ENCODE measurements at places on chromosomes 3 and 15.

DNA sequence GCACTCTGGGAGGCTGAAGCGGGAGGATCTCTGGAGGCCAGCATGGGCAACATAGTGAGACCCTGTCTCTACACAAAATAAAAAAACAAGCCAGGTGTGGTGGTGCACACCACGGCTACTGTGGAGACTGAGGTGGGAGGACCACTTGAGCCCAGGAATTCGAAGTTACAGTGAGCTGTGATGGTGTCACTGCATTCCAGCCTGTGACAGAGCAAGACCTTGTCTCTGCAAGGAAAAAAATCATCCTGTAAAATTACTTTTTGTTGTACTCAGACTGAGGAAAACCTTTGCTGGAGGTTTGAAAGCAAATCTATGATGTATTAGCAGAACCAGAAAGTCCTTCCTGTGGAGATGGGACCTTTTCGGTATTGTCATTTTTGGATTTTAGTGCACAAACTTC lies 63.3 kb downstream of the ATP1B3 start:
- no peak for DNase-seq

DNA sequence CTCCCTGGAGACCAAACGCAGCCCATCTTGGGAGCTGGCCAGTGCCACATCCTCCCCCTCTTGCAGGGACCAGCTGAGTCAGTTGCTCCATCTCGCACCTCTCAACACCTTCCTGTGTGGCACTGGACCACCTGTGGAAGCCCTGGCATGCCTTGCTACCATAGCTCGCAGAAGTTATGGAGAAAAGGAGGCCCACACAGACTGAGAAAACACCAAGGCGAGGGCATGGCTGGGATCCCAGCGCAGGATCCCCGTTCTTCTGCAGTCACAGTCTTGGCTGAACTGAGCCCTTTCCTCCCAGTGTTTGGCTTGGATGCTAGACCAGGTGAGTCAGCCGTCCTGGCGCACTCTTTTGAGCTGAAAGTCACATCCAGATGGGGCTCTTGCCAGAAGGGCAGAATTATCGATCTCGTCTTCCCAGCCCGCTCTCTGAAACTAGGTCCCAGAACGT lies 46.9 kb downstream of the CHRD start:
- no peak for DNase-seq

DNA sequence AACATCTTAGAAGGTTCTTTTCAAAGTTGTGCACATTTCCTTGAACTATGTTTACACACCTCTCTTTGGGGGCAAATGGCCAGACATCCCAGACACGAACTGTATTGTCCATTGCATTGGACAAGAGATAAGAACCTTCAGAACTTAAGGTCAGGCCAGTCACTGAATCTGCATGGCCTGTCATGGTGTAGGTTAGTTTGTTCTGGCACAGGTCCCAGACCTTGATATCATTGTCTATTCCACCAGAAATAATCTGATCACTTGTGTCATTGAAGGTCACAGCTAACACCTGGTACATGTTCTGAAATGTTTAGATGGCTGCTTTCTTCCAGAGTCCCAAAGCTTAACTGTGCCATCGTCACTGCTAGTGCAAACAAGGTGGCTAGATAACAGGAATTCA lies 55.7 kb downstream of the KCNAB1 start:
- DNase-seq = no peak

DNA sequence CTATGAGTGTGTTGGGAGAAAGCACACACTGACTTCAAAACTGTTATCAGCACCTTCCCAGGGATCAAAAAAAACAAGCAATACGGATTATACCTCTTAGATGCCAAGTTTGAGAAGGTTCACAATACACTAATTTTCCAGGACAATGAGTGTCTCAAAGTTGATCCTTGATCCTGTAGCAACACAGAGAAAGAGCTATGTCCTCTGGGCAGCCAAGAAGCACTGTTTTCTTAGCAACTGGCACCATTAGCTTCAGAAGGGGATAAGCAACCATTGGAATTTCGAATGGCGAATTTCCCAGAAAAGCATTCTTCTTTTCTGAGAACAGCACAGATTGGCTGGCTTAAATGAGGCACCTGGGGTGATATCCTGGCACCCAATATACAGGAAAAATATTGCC lies 270.3 kb upstream of the RORA start:
- no peak for DNase-seq

- DNase-seq = no peak
Measured at GRCh38 chr15:26232691-26233090, 369.6 kb upstream of the ATP10A start.

- no peak for DNase-seq
Measured at GRCh38 chr3:189340680-189341460, 169.1 kb downstream of the TPRG1 start.

- no peak for DNase-seq
Measured at GRCh38 chr15:49815526-49815925, 194.7 kb downstream of the DTWD1 start.

- DNase-seq = no peak
Measured at GRCh38 chr3:187456250-187456649, 88.1 kb downstream of the RTP4 start.

DNA sequence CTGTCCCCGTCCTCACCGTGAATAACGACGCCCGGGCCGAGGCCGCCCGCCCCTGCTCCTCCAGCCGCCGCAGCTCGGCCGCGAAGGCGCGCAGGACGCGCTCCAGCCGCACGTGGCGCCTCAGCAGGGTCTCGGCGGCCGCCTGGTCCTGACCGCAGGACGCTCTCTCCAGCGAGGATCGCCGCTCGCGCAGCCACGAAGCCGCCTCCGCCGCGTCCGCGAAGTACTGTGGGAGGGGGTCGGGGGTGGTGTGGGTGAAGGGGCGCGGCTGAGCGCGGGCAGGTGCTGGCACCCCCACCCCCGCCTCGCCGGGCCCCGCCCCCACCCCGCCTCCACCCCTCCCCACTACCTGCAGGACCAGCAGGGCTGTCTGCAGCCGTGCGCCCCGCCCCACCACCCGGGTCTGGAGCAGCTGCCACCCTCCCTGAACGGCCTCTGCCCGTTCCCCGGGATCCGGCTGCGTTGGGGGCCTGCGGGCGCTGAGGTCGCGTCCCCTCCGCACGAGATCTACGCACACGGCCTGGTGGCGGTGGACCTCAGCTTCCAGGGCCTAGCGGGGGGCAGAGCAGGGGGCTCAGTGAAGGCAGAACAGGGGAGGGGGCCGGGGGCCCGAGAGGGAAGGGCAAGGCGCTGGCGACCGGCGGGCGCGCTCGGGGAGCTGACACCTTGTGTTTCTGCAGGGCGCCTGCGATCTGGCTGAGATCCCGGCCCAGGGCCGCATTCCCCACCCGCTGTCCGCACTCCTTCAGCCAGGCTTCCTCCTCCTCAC lies 11.7 kb downstream of the SPTBN5 start:
- no peak for DNase-seq

GRCh38 chr3:15794303-15794771 lies 3.4 kb downstream of the ANKRD28 start:
- DNase-seq = no peak

GRCh38 chr3:150074697-150075416 lies 104.2 kb upstream of the PFN2 start:
- no peak for DNase-seq

GRCh38 chr3:177131927-177132636 lies 65.2 kb downstream of the TBL1XR1 start:
- DNase-seq = no peak

DNA sequence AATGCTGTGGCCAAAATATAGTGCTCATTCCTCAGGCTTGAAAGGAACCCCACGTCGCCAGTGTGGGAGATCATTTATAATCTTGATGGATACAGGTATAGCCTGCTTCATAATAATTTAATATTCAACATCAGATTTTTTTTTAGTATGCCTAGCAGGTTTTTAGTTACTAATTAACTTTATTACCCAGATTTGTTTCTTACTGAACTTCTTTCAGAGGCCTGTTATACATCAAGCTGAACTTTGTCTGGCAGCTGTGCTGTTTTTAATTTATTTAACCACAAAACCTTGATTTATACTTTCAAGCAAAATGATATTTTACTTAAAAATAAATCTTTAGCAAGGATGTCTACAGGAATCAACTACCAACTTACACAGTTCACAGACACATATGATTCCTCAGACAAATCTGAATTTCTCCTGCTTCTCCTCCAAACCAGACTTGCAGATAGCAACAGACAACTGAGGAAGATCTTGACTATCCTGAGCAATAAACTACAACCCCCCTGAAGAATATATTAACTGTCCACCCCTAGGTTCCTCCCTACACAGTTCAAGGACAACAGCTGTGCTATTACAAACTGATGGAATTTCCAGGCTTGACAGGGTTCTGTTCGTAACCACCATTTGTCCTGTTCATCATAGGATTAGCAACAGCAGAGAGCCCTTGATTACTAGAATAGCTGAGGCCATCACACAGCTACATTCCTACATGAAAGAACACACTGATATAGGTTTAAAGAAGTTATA lies 610 bp downstream of the MAP4 start:
- DNase-seq = no peak

GRCh38 chr3:42975456-42975855 lies 3.7 kb upstream of the GASK1A start:
- DNase-seq = no peak

GRCh38 chr3:140602781-140603180 lies 75.1 kb upstream of the TRIM42 start:
- DNase-seq = no peak

- no peak for DNase-seq
Measured at GRCh38 chr3:139120086-139121056, 75.7 kb upstream of the PRR23C start.

DNA sequence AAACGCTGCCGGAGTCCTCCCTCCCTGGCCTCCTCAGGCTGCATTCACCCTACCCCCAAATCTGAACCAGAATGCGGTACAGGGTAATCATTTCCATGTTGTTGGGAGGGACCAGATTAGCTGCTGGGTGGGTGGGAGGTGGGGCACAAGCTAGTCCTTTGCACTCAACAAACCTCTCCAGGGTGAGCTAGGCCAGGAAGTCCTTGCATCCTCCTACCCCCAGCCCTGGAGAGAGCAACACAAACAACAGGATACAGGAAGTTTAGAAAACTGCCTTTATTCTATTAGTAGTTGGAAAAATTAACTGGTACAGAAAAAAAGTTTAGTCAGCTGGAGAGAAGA lies 702 bp upstream of the GPX1 start:
- DNase-seq = no peak

DNA sequence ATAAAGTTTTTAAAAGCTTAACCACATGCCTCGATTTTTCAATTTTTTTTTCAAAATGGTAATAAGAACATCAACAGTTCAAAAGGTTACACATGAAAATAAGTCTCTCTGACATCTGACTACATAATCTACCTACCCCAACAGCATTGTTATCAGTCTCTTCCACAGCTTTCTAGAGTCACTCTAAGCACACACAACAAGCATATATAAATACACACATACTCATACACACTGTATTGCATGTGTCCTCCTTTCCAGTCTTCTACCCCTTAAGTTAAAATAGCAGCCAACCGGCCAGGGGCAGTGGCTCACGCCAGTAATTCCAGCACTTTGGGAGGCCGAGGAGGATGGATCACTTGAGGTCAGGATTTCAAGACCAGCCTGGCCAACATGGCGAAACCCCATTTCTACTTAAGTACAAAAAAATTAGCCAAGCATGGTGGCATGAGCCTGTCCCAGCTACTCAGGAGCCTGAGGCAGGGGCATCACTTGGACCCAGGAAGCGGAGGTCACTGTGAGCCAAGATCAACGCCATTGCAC lies 12.2 kb downstream of the TBL1XR1 start:
- DNase-seq = no peak

DNA sequence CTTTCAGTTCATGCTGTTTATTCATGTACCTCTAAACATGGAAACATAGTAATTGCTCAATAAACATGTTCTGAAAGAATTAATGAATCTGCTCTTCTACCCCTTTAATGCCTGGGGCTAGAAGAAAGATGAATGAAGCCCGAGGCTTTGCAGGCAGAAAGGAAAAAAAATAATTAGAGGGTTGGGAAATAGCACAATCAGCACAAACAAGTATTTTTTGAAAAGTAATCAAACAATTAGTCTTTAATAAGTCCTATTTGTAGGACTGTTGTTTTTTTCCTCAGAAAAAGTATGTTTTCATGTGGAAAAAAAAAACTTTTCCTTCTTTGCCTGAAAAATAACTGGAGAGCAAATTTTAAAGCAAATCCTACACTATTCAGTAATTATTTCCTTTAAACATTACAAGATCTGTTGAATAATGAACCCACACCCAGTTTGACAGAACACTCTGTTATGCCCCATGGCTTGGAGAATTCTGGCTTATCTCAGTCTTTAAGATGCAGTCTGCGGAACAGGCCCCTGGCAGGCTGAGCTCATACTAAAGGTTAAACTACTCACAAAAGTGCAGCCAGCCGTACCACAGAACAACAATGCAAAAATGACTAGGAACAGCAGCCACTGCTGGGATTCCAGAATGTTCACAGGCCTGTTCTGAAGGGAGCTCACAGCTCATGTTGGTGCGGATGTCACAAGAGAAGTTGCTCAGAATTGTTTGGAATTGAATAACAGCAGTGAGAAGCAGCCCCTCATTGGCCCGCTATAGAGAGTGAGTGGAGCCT lies 79.2 kb downstream of the ABI3BP start:
- DNase-seq = peak; percentile 83

DNA sequence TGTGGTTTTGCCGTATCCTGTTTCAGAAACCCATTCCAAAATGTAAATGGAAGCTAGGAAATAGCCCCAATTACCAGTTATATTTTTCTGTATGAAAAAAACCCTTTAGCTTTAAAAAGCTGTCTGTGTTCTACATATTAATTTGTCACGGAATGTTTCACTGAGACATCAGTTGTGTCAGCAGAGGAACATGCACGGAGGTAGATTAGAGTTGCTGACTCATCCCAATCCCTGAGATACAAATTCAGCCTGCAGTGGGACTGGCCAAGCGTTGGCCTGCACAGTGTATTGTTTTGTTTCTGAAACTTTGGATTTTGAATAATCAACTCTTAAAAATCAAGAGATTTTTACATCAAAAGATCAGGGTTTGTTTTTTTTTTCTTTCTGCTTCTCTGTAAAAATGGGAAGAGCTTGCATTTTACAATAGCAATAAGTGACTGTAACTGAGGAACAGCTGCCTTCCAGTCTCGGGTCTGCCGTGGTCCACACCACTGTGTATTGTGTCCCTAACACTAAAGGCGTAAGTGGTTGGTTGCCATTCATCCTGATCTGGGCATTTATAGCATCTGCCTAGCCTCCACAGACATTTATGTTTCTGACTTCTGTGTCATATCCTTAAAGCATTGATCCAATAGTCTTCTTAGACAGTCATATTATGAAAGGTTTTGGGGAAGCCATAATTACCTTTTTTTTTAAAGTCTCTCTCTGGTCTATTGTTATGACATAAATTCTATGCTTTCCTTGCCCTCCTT lies 218.1 kb downstream of the ADAMTSL3 start:
- no peak for DNase-seq

- no peak for DNase-seq
Measured at GRCh38 chr15:90011705-90012104, 10.6 kb downstream of the ZNF710 start.

DNA sequence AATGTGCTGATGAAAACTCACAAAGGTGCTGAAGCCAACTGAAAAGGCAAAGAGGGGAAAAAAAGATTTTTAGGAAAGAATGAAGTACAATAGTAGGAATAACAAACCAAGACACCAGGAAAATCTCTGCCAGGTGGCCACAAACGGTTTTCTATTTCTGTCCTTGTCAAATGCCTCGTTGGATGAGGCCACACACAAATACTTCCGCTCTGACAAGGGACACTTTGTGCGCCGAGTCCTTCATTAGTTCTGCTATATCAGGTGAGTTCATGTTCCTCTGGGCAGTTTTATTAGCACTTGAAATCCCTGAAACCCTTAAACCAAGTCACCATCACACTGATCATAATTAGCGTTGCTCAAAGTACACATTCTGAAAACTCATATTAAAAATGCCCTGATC lies 373.1 kb downstream of the VPS13C start:
- DNase-seq = no peak

Measured in coronary artery (tissue), 2 donors.